NCI-H1417 treated with DMSO at 0.1 percent for 48 hours (cell line): ENCODE measurements at places on chromosomes 16 and 17.

- no peak for DNase-seq
Observed at GRCh38 chr17:70629902-70630301, 460.6 kb downstream of the KCNJ2 start.

GRCh38 chr17:75288770-75289114, 491 bp downstream of the SLC25A19 start:
- no peak for DNase-seq

DNA sequence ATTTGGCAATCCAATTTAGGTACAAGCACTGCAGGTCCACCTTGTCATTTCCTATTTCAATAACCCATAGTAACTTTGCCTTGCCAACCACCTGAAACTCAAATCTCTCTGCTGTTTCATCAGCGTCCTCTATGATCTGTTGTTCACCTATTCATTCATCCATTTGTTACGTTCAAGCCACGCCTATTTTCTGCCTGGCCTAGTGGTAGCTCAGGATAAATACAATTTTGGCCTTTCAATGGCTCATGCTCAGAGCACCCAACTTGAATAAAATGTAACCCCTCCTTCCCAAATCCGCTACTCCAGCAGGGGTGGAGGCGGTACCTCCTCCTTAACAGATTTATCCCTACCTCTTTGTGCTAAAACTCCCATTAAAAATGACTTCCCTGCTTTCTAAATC, 3.6 kb upstream of the FBXO47 start:
- no peak for DNase-seq

GRCh38 chr17:28093999-28094716, 51.7 kb downstream of the NLK start:
- DNase-seq: no peak

DNA sequence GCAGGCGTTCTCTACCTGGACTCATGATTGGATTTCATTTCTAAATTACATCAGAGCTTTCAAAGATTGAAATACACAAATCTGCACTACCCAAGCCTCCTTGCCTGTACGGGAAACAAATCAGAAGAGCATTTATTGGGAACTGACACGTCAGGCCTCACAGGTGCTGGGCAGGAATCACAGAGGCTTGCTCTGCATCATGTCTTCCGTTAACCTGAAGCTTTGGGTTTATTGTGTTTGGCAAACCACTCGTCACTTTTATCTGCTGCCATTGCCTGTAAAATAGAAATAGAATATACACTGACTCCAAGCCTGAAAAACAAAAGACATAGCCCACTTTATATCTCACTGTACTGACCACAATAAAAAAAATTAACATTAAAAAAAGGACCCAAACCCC, 7.9 kb upstream of the GEMIN4 start:
- DNase-seq: no peak

GRCh38 chr17:65876985-65877384, 314.9 kb downstream of the CEP112 start:
- no peak for DNase-seq

- no peak for DNase-seq
Observed at GRCh38 chr16:68077866-68078700, 7.1 kb upstream of the NFATC3 start.

GRCh38 chr17:28372203-28372944, 880 bp downstream of the SARM1 start:
- DNase-seq: no peak

DNA sequence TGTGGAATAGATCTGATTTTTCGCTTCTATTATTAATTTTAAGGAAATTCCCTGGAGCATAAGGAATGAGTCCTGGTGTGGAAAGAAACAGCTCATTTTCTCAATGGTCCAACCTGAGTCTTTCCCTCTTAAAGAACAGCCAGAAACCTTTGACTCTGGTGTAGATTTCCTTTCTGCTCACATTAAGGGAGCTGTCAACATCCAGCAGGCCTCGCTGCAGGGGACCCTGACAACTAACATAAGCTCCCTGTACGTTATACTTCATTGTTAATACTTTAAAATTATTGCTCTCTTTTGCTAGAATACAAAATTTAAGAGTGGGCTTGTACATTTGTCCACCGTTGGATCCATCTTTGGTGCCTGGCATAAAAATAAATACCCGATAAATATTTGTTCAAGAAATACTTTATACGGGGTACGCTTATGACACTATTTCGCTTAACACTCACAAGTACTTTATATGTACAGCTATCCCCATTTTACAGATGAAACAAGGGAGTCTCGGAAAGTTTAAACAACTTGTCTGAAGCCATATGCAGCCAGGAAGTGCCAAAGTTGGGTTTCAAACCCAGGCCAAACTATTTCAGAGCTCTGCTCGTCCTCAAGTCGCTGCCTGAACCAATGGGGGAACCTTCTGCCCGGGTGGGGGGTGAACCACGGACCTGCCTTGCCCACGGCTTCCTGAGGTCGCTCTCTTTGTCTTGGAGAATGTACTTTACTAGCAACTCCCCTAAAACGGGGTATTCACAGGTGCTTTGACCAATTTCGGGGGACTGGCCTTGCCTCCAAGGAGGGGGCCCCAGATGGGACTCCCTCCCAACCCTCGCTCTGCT, 611 bp downstream of the SMARCE1 start:
- DNase-seq: no peak

DNA sequence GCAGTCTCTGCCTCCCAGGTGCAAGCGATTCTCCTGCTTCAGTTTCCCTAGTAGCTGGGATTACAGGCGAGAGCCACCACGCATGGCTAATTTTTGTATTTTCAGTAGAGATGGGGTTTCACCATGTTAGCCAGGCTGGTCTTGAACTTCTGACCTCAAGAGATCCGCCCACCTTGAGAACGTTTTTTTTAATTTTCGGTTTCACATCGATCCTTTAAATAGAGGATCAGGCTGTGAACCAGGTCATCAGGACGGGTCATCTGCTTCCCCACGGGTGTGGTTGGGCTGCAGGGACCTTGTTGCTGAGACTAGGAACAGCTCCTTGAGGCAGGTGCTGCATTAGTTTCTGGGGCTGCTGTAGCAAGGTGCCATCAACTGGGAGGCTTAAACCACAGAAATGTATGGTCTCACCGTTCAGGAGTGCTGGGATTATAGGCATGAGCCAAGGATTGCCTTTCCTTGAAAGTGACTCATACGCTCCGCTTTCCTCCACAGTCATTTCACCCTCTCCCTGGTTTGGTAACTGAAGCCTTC, 7.9 kb upstream of the NAGPA start:
- no peak for DNase-seq

DNA sequence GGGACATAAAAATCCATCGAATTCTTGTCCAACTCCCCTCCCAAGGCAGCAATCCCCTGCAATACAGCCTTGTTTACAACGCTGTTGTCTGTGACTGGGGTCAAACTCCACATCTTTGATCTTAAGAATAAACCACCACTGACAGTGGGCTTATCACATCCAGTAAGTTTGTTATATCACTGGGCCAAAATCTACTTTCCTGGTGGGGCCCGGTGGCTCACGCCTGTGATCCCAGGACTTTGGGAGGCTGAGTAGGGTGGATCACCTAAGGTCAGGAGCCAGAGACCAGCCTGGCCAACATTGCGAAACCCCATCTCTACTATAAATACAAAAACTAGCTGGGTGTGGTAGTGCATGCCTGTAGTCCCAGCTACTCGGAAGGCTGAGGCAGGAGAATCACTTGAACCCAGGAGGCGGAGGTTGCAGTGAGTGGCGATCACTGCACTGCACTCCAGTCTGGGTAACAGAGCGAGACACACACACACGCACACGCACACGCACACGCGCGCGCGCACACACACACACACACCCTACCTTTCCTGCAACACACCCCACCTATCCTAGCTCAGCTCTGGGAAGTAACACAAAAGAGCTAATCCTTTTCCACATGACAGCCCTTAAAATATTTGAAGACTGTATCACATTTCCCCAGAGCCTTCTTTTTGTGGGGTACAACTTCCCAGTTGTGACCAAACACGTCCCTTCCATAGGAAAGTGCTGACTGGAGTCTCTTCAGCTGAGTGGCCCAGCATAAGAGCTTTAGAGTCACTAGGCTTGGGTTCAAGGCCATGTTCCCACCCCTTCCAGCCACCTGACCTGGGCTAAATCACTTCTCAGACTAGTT, 20.9 kb upstream of the ABCC1 start:
- DNase-seq: no peak

DNA sequence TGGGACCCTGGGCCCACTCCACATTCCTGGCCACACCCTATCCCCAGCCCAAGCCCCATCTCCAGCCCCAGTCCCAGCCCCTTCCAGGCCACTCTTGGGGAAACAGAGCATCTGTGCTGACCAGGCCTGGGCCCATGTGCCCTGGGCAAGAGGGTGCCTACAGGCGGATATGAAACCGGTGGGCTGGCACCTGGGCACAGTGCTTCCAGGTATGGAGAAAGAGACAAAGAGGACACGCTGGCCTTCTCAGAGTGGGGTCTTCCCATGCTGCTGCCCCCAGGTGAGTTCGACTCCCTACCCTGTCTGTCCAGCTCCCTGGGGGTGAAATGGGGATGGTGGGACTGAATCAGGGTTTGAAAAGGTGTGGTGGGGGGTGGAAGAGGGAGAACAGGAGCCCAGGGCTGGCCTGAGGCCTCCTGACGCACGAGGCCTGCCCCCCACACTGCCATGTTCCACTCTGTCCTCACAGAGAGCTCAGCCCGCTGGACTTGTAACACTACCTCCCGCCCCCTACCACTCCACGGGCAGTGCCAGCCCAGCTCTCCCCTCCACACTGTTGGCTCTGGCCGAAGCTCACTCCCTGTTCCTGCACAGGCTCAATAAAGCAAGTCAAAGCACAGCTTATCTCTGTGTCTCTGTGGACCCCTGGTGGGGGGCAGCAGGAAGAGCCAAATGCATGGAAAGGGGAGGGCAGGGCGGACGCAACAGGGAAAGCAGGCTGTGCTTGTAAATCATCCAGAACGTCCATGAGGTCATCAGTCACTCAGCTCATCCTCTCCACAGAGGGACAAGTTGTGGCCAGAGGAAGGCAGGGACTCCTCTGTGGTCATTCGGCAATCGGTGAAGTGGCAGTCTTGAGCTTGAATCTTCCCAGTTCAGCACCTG, 71.1 kb upstream of the TMEM97 start:
- no peak for DNase-seq

GRCh38 chr16:20349615-20350014, 2.9 kb downstream of the UMOD start:
- DNase-seq: no peak

- DNase-seq: no peak
Observed at GRCh38 chr17:17682737-17683680, 1.8 kb downstream of the RAI1 start.

DNA sequence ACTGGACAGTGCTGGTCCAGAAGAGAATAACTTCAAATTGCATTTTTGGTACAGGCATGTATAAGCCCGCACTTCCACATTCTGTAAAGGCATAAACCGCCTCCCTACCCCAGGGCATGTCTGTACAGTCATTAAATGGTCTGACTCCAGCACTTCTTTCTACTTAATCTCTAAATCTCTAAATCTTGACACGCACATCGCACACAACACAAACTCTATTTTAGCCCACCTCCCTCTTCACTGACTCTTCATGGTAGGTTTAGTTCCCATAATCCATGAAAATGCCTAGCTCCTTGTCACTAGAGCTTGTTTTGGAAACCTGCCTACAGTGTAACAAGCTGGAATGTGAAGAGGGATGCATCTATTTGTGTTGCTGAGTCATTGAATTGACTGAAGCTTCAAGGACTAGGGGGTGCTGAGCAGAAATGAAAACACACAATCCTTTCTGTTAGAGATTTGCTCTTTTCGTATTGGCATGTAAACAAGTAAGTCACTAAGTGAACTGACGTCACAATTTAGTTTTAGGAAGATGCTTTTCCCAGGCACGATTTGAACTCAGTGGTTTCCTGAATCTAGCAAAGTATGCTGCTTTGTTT, 1.6 kb upstream of the DUSP14 start:
- no peak for DNase-seq

DNA sequence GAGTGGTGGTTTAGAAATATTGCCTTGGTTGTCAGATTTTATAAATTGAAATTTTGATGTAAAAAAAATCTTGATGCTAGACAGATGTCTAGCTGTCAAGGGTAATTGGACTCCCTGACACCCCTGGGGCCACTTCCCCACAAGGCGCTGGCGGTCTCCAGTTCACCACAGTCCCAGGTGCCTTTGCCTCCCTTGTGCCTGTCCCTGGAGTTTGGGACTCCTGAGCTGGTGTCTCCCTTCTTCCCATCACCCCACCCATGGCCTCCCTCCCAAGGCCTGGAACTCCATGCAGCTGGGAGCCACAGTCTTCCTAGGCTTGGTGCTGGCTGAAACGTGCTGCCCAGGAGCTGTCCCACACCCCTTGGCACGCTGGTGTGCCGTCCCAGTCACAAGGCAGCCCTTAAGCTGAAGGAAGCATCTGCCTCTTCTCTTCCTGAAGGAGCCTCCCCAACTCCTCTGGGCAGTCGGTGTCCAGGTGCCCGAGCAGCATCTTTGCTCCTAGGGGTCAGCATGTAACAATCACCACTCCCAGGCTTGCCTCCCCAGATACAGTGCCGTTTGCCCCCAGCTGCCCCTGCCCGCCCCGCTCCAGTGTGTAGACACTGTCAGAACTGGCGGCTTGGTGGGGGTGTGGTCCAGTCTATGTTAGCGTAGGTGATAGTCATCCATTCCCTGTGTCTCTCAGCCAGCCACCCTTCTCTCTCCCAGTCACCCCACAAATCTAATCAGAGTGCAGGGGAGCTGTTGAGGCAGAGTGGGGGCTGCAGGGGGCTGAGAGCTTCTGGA, 26.2 kb downstream of the POLR3E start:
- no peak for DNase-seq

DNA sequence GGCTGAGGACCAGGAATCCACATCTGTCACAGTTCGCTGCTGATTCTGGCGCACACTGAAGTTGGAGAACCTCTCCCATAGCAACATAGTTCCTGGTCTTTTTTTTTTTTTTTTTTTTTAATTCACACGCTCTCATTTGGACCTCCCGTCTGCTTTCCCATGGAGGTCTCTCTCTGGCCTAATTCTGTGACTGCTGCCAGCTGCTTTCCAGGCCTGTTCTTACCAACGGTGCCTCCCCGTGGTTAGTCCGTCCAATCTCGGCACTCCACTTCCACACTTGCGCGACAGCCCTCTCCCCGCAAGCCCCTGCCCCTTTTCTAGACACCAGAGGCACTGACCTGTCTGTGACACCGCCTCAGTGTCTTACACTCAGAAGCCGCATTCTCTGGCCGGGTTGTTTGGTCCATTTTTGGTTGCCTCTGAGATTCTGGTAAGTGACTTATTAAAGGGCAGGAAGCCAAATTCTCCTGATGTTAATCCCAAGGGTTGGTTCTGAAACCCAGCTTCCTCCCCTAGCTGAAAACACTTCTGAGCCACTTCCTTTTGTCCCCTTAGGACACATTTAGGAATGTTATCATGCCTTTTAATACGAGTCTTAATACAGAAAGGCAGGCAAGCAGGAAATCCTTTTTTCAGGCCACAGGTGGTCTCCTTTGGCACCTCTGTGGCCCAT, 1.1 kb upstream of the AKTIP start:
- no peak for DNase-seq

- DNase-seq: no peak
Observed at GRCh38 chr16:9095171-9095570, 3.7 kb downstream of the HAPSTR1 start.
